ENCODE measurements at places on chromosomes 2 and 18.
A peak's percentile ranks its signal among the peaks of the same experiment; 100 is the strongest.

DNA sequence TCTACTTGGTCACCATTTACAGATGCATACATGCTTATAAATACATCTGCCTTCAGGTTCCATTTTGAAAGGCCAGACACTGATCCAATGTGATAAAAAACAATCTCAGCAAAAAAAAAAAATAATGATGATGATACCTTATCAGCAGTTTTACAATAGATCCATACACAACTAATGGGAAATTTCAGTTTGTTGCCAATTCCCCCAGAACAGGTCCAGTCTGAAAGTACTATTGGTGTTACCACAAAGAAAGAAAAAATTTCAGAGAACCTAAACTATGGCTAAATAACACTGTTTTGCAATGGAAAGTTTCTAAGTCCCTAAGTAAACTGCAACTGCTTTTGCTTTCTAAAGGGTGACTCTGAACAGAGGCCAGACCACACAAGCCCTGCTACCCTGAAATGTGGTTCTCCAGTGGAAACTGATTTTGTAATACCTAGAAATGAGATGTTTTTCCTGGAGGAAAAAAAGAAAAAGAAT is 54.1 kb downstream of the LPIN2 start:
- DNase-seq: no peak

- no peak for DNase-seq
Measured at GRCh38 chr2:109260886-109261700, 132.1 kb downstream of the SH3RF3 start.

DNA sequence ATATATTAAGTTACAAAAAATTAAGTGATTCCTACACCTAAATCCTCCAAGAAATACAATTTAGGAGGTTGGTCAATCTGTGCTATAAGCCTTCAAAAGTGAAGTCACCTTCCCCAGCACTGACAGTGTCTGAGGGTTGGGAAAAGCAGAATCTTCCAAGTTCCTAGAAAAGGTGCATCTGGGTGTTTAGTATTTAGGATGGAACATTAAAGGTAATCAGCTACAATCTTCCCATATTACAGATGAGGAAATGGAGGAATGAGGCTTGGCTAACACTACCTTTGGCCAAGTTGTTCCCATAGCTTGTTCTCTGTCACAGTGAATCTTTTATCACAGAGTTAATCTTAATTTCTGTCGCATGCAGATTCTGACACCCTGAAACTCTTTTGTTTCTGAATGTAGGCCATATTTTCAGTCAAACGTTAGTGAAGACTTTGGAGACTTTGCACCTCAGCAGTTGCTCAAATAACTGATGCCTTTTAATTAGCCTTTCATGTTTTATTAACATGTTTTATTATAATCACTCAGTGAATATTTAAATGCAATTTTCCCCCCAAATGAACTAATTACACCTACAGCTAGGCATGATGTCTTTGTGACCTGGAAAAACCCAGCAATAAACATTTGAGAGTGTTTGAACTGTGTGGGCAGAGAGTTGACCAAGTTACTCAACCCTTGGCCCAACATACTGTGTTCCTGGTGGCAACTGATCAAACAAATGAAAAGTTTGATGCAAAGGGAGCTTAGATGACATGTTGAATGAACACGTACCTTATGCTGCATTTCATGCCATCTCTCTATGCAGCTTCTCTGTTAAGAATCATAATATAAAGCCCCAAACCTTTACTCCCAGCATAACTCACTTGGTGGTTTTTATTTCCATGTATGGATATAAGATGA is 17.6 kb downstream of the FN1 start:
- DNase-seq: no peak

GRCh38 chr18:63336366-63337099 is 17.0 kb upstream of the BCL2 start:
- no peak for DNase-seq

- DNase-seq: no peak
Measured at GRCh38 chr2:238431456-238431855, 4.7 kb downstream of the ASB1 start.

GRCh38 chr2:63132020-63132419 is 81.4 kb downstream of the OTX1 start:
- no peak for DNase-seq

DNA sequence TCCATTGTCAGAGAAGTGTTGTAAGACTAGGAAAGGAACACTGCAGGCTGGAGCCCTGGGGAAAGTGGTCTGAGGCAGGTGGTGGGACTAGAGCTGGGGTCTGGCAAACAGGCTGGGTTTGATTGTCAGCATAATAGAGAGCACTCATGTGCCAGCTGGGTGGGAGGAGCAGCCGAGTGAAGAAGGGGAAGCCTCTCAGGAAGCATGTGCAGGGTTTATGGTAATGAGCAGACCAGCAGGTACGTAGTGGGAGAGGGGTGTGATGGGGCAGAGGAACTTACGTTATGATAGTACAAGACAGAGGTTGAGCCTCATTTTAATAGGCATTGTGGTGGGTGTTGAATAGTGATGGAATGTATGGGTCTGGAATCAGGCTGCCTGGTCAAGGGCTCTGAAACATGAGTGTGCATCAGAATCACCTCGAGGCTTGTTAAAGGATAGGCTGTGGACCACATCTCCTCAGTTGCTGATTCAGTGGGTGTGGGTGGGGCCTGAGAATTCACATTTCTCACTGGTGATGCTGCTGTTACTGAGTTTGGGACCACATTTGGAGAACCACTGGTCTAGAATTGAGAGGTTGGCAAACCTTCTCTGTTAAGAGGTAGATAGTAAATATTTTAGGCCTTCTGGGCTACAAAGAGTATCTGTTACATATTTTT is 1.7 kb upstream of the MGAT5 start:
- no peak for DNase-seq

DNA sequence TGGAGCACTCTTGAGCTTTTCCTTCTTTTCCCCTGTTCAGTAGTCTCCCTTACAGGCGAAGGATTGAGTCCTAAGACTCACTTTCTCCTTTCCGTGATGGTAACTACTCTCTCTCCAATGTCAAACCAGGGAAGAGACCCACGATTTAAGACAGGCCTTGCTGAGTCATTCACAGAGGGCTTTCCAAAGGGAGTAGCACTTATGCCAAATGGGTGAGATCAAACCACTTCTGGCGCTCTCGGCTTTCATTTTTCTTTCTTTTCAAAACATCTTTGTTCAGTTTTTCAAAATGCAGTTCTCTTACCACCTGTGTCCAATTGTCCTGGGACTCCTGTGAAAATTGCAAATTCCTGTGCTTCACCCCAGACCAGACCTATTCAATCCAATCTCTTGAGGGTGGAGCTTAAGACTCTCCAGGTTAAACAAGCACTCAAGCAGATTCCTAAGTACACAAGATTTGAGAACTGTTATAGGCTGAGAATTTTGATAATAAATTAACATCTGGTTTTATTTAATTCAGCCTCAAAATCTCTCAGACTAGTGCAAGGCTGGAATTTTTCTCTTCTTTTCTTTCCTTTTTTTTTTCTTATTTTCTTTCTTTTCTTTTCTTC is 14.4 kb upstream of the MRPL19 start:
- no peak for DNase-seq

- no peak for DNase-seq
Measured at GRCh38 chr2:45728458-45728942, 77.0 kb downstream of the PRKCE start.

DNA sequence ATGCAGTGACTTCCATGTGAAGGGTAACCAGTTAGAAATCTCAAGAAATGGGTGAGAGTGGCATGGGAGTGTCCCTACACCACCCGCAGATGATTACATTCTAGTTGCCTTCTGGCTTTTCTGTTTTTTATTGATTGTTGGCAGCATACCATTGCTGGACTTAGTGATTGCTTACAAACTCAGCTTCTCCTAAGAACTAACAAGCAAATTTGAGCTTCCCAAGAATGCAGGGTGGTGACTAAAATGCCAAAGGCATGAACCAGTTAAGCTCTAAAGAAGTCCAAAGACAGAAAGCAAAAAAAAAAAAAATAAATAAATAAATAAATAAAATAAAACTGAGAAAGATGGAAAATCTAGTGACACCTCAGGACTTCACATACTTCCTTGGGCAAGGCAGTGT is 245.5 kb upstream of the PARD3B start:
- no peak for DNase-seq

- DNase-seq: no peak
Measured at GRCh38 chr2:179017773-179018357, 32.1 kb downstream of the CCDC141 start.

- DNase-seq: no peak
Measured at GRCh38 chr2:64453770-64454385, at the start of gene LGALSL. TSS of gene LGALSL (plus strand) at chr2:64454162. CDS start at chr2:64454546, 384 bp downstream.

GRCh38 chr2:232528746-232529460 is 2.9 kb downstream of the CHRND start:
- DNase-seq: no peak

GRCh38 chr2:24704692-24705091 is 88.5 kb downstream of the PTRHD1 start:
- DNase-seq: no peak

DNA sequence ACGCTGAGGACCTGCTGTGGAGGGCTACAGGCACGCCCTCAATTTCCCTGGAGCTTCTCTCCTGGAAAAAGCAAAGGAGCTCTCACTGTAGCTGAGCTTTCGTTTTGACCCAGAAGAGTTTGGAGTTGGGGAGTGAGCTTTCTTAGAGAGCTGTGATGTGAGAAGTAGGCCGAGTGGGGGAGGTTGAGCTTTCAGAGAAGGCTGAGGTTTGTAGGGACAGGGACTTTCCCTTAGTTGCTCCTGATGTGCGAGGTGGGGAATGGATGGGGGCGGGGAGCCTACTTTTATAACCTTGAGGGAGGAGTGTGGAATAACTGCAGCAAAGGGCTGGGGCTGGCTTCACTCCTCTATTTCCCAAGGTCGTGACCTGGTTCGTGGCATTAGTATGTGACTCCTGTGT is 47.1 kb downstream of the ZNF532 start:
- no peak for DNase-seq

GRCh38 chr2:230974096-230974913 is 21.6 kb upstream of the SPATA3 start:
- no peak for DNase-seq

GRCh38 chr2:106080959-106081358 is 113.1 kb downstream of the UXS1 start:
- no peak for DNase-seq

- DNase-seq: peak; percentile 5
Measured at GRCh38 chr2:96962567-96963203, 23.7 kb downstream of the FAM178B start.

GRCh38 chr2:17690776-17691175 is 62.8 kb downstream of the SMC6 start:
- no peak for DNase-seq

DNA sequence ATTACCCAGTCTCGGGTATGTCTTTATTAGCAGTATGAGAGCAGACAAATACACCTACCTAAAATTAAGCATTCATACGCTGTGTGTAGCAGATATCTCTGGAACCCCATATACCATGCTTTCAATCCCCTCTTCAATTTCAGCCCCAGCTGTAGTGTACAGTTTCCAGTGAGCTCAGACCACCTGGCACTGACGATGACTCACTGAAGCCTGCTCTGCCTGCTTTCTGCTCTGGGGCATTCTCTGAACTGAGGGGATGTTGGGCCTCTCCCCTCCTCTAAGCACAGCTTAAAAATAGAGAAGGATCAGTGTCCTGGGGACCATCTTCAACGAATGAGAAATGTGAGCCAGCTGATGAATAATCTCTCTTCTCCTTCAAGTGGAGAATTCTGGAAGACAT is 8.7 kb upstream of the CCL20 start:
- no peak for DNase-seq

DNA sequence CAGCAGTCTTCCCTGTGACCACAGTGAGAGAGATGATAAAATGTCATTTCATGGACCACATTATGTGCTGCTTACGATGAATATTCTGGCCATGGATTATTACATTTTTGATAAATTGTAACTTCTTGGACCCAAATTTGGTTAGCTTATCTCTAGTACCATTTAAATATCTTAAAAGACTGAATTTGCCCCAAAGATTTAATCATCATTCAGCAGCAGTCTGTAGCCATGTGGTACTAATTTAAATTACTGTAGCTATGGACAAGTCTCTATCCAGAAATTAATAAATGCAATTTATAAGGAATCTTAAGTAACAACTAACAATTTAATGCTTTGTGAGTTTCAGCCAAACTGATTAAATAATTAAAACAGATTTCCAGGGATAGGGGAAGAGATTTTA is 644.9 kb upstream of the FANCL start:
- DNase-seq: no peak

DNA sequence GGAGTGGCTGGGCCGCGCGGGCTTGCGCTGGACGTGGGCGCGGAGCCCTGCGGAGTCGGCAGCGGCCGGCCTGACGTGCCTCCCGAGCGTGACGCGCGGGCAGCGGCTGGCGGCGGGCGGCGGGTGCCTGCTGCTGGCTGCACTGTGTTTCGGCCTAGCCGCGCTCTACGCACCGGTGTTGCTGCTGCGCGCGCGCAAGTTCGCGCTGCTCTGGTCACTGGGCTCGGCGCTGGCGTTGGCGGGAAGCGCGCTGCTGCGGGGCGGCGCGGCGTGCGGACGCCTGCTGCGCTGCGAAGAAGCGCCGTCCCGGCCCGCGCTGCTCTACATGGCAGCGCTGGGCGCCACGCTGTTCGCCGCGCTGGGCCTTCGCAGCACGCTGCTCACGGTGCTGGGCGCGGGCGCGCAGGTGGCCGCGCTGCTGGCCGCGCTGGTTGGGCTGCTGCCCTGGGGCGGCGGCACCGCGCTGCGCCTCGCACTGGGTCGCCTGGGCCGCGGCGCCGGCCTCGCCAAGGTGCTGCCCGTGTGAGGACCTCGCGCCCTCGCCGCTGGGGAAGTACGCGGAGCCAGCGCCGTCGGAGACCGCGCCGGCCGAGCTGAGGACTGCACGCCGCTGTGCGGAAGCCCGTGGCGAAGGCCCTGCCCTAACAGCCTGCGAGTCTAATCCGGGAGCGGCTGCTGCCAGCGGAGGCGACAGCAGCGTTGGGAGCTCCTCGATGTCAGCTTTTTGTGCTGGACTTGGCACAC is 526 bp downstream of the SFT2D3 start:
- peak; percentile 88 for DNase-seq

GRCh38 chr2:120229341-120229740 is 6.1 kb upstream of the TMEM185B start:
- DNase-seq: no peak

GRCh38 chr2:10124538-10125045 is 2.1 kb downstream of the RRM2 start:
- no peak for DNase-seq

DNA sequence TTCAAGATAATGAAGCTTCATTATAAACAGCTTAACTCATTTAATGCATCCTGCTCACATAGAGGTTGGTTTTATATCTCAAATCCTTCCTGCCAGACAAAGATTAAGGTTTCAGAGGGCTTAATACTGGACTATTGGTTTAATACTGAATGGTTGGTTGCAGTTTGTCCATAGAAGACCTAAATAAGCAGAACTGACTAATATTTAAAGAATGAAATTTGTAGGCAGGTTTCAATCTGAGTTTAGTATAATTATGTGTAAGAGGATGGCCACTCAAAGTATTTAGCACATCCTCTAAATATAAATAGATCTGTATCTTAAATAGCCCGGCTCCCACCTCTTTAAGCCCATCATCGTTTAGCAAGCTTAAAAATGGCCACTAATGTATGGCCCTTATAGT is 92.5 kb downstream of the EPB41L5 start:
- DNase-seq: no peak

DNA sequence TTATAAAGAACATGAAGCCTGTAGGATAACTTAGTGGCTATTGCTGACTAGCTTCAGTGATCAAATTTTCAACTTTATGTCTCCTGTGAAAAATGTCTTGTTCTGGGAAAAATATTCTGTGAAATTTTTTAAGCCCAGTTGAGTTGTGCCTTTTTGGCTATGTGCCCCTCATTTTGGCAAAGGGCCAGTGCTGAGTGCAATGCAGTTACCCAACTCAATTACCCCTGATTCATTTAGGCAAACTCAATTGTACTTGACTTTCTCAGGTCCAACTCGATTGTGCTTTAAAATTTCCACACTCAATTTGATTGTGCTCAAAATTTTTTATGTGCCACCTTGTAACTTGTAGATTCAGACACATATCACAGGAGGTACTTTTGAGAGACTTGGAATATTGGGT is 548.8 kb upstream of the NRP2 start:
- no peak for DNase-seq

Measured in D341Med (cell line).